ENCODE measurements at places on chromosomes 16 and 17.

GRCh38 chr16:59758848-59759247, 1024.7 kb upstream of the GOT2 start:
- DNase-seq, result no peak

DNA sequence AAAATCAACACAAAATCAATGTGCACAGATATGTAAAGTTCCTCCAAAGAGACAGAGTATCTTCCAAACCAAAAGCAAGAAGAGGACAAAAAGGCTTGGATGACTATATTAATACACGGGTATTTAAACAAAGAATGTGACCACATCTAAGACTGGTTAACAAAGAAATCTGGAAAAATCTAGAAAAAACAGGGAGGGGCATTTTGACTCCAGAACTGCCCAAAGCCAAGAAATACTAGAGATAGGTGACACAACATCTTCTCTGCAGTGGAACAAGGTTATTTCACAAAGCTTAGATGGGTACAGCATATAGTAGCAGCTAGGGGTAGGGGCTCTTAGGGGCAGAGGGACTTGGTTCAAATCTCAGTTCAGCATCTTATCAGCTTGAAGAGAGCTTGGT, 10.3 kb downstream of the RFFL start:
- no peak for DNase-seq

DNA sequence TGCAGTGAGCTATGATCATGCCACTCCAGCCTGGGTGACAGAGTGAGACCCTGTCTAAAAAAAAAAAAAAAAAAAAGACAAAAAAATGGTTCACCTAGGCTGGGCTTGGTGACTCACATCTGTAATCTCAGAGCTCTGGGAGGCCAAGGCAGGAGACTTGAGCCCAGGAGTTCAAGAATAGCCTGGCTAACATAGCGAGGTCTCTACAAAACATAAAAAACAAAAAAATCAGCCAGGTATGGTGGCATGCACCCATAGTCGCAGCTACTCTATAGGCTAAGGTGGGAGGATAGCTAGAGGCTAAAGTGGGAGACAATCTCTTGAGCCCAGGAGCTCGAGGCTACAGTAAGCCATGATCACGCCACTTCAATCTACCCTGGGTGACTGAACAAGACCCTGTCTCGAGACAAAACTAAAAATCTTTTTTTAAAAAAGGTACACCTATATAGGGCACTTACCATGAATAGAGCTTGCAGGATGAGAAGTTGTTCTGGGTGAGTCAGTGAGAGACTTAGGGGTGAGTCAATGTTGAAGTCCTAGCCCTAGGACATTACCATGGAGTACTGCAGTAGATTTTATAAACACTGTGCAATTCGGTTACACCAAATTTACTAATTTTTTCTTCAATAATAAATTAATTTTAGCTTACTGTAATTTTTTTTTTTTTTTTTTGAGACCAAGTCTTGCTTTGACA, 19.0 kb downstream of the USP32 start:
- DNase-seq, result peak; percentile 58

GRCh38 chr17:57432507-57433277, 176.4 kb downstream of the MSI2 start:
- DNase-seq, result no peak

DNA sequence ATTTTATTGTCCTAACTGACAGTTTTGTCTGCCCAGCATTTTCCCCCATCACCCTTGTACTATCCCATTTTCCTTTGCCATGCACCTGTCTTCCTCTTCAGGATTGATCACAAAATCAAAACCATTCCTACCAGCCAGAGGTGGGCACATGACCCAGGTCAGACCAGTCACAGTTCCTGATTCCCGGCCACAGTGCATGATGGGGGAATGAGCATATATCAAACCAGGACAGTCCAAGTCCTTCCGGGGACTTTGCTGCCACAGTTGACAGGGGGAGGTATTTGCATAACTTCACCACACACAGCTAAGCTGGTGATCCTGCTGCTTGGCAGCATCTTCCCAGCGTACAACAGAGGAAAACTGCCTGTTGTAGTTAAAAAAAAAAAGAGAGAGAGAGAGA, 493.9 kb downstream of the WWOX start:
- DNase-seq, result no peak

- no peak for DNase-seq
Observed at GRCh38 chr16:74249846-74250245, 46.8 kb upstream of the PSMD7 start.

DNA sequence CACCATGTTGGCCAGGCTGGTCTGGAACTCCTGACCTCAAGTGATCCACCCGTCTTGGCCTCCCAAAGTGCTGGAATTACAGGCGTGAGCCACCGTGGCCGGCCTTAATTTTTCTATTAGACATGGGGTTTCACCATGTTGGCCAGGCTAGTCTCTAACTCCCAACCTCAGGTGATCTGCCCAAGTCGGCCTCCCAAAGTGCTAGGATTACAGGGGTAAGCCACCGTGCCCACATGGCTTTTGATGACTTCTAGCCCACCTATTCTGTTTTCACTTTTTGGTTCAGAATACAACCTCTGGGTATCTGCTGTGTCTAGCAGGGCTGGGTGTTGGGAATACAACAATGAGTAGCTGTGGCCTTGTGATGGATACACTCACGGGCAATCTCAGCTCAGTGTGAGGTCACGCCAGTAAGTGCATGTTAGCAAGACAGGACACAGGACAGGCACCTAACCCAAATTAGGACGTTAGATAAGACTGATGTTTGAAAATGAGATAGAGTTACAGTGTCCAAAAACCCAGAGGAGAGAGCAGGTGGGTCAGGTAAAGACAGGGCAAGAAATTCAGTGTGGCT, 14.1 kb upstream of the YWHAE start:
- DNase-seq, result no peak

DNA sequence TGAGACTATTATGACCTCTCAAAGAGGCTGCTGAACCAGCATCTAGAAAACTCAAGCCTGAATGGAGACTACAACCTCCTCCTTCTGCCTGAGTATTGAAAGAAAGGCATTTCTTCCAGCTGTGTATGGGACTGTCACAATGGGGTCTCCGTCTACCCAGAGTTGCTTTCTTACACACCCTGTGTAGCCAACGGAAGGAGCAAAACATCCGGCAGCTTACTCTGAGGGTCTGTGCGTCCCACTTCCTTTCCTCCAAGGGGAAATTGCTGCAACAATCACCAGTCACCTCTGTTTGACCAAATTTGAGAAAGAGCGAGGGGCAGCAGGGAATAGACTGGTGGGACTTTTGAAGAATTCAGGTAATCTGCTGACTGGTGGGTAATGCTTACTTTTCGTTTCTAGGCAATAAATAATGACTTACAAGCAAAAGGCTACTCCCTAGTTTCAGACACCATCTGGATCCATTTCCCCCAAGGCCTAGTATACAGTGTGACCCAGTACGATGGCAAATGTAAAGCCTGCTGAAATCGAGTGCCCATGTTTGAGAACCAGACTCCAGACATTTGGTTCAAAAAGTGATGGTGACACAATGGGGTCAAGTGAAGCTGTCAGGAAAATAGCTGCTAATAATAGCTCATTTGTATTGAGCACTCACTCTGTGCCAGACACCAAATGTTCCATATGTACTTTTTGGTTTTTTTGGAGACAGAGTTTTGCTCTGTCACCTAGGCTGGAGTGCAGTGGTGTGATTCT, 81.7 kb downstream of the YPEL2 start:
- no peak for DNase-seq

- DNase-seq, result no peak
Observed at GRCh38 chr17:69581061-69581961, 166.8 kb downstream of the MAP2K6 start.

DNA sequence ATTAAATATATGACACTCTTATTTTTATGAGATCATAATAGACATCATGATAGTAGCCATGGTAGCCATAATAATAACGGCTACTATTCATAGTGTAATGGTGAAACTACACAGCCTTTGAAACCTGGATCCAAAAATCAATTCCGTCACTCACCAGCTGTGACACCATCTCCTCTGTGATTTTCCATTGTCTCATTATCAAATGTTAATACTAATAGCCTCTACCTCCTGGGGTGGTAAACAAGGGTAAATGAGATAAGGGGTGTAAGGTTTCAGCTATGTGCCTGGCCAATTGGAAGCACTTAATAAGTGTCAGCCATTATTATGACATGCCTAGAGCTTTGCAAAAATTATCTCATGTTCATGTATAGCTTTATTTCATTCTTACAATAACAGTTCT, 88.6 kb downstream of the CACNG3 start:
- no peak for DNase-seq

- DNase-seq, result no peak
Observed at GRCh38 chr17:80110447-80110812, 9.0 kb downstream of the GAA start.

DNA sequence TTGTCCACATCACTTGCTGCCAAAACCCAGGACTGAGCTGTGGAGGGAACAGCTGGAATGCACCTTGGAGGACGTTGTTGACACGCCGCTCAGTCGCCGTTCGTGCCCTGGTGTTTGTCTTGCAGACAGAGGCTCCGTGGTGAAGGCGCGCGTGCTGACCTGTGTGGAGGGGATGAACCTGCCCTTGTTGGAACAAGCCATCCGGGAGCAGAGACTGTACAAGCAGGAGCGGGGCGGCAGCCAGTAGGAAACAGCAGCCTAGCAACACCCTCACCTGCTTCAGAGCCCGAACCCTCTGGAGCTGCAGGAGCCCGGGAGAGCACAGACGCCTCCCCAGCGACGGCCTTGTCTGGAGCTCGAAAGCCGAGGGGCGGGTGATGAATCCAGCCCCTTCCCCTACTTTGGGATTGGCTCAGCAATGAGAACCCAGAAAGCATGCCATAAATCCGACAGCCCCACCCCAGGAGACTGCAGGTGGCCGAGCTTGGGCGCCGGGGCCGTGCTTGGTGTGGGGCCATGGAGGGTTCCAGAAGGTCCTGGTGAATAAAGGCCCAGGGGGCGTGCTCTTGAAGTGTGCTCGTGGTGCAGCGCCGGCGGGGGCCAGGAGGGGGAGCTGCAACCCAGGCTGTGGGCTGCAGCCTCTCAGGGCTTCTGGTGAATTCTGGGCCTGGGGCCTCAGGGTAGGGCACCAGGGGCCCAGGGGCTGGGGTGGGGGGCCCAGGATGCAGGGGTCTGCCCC, 470 bp upstream of the CDK3 start:
- no peak for DNase-seq

DNA sequence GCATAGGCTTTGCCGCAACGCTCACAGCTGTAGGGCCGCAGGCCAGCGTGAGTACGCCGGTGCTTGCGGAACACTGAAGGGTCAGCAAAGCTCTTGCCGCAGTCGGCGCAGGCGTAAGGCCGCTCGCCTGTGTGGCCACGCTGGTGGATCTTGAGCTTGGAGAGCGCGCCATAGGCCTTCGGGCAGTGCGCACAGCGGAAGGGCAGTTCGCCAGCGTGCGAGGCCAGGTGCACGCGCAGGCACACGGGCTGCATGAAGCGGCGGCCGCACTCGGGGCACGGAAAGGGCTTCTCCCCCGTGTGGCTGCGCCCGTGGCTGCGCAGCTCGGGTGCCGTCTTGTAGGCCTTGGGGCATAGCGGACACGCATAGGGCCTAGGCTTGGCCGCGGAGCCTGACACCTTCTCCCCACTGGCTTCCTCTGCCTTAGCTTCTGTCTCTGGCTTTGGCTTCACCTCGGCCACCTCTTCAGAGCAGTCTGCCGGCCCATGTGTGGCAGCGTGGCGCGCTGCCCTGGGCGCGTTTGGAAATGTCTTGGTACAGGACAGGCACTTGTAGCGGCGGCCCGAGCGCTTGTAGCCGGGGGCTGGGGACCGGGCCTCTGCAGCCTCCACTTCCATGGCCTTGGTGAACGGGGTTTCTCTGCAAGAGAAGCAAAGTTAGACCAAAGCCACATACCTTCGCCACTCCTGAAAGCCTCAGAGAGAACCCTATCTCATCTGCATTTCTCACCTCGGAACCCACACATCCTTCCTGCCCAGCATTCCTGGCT, 10.0 kb downstream of the ZNF668 start:
- DNase-seq, result no peak

- DNase-seq, result no peak
Observed at GRCh38 chr16:20673071-20673806, 24.2 kb downstream of the ACSM1 start.

GRCh38 chr17:27602721-27603420, 28.1 kb upstream of the LGALS9 start:
- DNase-seq, result peak; percentile 45
